ENCODE measurements at places on chromosomes 1 and 21. TPM values are rescaled to one million over a fixed set of nuclear protein-coding genes. Genes with fewer than 3 reads are reported as not detected.

CACNA1S gene
- total RNA-seq = not detected

KCNE1 gene
- 0.36 TPM for total RNA-seq

HDGF gene
- 125 TPM for total RNA-seq

AGRN gene
- total RNA-seq = 101 TPM

ANKRD34A gene
- 0.98 TPM for total RNA-seq

GNG12 gene
- total RNA-seq = 184 TPM

SLFNL1 gene
- total RNA-seq = 0.46 TPM

ATP1A4 gene
- total RNA-seq = not detected

HRNR gene
- not detected for total RNA-seq

PPFIA4 gene
- total RNA-seq = 32.2 TPM

Data from smooth muscle cell of the pulmonary artery (primary cell).